ENCODE measurements at places on chromosomes 6 and 20. TPM values are rescaled to one million over a fixed set of nuclear protein-coding genes. Genes with fewer than 3 reads are reported as not detected.
A peak's percentile ranks its signal among the peaks of the same experiment; 100 is the strongest.

Gene DZANK1
- 1.3 TPM for total RNA-seq

DNA sequence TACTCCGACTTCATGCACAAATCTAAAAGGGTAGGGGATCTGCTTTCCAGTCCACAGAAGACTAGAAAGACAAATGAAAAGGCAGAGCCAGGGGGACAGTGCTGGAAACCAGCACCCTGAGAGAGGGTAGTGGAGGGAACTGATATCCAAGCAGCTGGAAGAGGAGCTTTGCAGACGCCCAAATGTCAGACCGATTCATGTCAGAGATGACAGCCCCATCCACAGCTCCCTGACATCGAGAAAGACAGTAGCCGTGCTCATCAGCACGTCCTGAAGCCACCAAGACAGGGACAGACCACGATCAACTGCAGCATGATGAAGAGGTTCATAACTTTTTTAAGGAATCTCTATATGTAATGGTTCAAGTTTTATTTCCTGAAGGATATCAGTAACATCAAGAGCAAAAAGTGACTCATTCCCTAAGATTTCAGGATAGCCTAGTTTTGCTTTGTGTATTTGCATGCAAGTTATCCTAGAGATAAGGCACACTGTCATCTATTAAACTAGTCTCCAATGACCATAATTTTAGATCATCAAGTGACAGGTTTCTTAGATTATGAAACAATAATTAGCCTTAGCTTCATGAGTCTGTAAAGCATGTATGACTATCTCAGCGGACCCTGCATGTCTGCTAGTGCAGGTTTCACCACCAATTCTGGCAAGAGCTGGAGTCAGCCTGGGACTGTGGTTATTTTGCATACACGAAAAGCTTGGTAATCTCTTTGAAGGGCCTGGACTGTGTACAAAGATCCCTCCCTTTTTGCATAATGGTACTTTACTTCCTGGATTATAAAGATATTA lies 43.0 kb downstream of the PRDM1 start:
- no peaks in the 10 kb centered on the region for H3K4me1 ChIP-seq
- H3K36me3 ChIP-seq, result no peaks in the 10 kb centered on the region
- no peak overlapping the region for H3K27ac ChIP-seq
- DNase-seq, result no peak
- H3K27me3 ChIP-seq, result no peaks in the 10 kb centered on the region

Gene CTCFL
- not detected for total RNA-seq

DNA sequence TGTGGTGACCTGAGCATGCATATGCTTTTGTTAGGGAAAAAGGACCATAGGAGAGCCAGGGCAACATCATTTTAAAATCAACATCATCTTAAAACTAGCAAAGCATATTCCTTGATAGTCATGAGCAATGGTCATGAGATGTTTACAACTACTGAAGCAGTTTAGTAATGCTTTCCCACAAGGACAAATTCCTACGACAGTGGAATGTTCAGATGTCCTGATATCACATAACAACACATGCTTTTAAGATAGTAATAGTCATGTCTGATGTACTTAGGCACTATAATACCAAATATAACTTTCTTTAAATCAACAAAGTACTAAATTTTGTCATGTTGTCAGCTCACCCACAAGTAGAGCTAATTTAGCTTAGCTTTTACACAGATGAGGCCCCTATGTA lies 370.3 kb downstream of the HTR1B start:
- H3K4me3 ChIP-seq, result no peak overlapping the region
- H3K27ac ChIP-seq, result no peak overlapping the region

GRCh38 chr6:107509506-107509905 lies 19.6 kb downstream of the SOBP start:
- H3K4me1 ChIP-seq, result peaks cover 6% of the 10 kb centered on the region
- no peaks in the 10 kb centered on the region for H3K27me3 ChIP-seq
- H3K36me3 ChIP-seq, result no peaks in the 10 kb centered on the region
- H3K4me3 ChIP-seq, result no peak overlapping the region
- no peak overlapping the region for H3K27ac ChIP-seq

GRCh38 chr6:161235776-161236633 lies 37.9 kb downstream of the AGPAT4 start:
- no peaks in the 10 kb centered on the region for H3K4me1 ChIP-seq
- no peak overlapping the region for H3K27ac ChIP-seq
- no peaks in the 10 kb centered on the region for H3K27me3 ChIP-seq
- no peak for DNase-seq

DNA sequence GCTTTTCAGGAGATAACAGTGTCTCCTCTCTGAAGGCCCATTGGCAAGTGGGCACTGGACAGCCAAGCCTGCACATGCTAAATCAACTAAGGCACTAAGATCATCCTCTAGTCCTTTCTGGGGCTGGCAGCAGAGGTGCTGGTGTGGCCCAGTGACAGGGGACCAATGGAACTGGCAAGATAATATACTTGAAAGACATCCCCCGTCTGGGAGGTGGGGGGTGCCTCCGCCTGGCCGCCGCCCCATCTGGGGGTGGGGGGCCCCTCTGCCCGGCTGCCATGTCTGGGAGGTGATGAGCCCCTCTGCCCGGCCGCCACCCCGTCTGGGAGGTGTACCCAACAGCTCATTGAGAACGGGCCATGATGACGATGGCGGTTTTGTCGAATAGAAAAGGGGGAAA lies 223.3 kb downstream of the UNC5CL start:
- H3K4me1 ChIP-seq, result no peaks in the 10 kb centered on the region
- H3K27ac ChIP-seq, result no peak overlapping the region
- no peak for DNase-seq
- H3K27me3 ChIP-seq, result no peaks in the 10 kb centered on the region
- H3K4me3 ChIP-seq, result no peak overlapping the region
- no peaks in the 10 kb centered on the region for H3K36me3 ChIP-seq

Gene SLC25A27
- total RNA-seq, result 11.7 TPM

- no peak for DNase-seq
- peak overlapping the region; percentile 43 for H3K27ac ChIP-seq
- no peaks in the 10 kb centered on the region for H3K27me3 ChIP-seq
- H3K36me3 ChIP-seq, result peaks cover 6% of the 10 kb centered on the region
- H3K4me3 ChIP-seq, result no peak overlapping the region
These were observed 38.7 kb downstream of the TRAF3IP2 start for GRCh38 chr6:111566873-111567517.

Gene POM121L2
- not detected for total RNA-seq

DNA sequence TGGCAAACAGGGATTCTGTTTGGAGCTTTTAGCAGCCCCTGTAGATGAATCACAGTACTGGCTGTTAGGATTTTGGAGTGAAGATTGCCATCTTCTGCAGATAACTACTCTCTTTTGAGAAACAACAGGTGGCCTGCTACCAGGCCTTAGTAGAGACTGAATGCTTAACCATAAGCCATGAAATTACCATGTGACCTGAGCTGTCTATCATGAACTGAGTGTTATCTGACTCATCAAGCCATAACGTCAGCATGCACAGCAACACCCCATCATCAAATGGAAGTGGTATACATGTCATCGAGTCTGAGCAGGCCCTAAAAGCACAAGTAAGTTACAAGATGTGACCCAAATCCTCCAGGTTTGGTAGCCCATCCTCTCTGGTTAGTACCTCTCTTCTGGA lies 132.6 kb downstream of the GPR63 start:
- H3K27ac ChIP-seq, result no peak overlapping the region
- no peak for DNase-seq
- H3K27me3 ChIP-seq, result no peaks in the 10 kb centered on the region
- no peaks in the 10 kb centered on the region for H3K4me1 ChIP-seq
- no peaks in the 10 kb centered on the region for H3K36me3 ChIP-seq

GRCh38 chr6:107767637-107768036 lies 56.5 kb downstream of the SCML4 start:
- no peak overlapping the region for H3K27ac ChIP-seq
- no peak overlapping the region for H3K4me3 ChIP-seq
- no peak for DNase-seq
- no peaks in the 10 kb centered on the region for H3K27me3 ChIP-seq

Gene SEL1L2
- not detected for total RNA-seq

Gene TBXT
- total RNA-seq, result not detected

GRCh38 chr6:166768761-166769160 lies 141.7 kb upstream of the RPS6KA2 start:
- H3K4me1 ChIP-seq, result no peaks in the 10 kb centered on the region
- H3K27me3 ChIP-seq, result no peaks in the 10 kb centered on the region
- no peak for DNase-seq

Gene GPX5
- not detected for total RNA-seq
